DMS79 (cell line): ENCODE measurements at places on chromosomes 13 and 19.

DNA sequence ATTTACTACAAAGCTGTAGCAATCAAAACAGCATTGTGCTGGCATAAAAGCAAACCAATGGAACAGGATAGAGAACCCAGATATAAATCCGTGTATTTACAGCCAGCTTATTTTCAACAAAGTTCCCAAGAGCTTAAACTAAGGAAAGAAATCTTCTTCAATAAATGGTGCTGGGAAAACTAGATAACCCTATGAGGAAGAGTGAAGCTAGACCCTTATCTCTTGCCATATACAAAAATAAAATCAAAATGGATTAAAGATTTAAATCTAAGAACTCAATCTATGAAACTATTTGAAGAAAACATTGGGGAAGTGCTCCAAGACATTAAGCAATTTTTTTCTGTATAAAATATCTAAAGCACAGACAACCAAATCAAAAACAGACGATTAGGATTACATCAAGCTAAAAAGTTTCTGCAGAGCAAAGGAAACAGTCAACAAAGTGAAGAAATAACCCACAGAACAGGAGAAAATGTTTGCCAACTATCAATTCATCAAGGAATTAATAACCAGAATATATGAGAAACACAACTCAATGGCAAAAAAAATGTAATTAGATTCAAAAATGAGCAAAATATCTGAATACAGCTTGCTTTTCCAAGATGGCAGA, 480.7 kb downstream of the LMO7 start:
- DNase-seq, result no peak

- DNase-seq, result no peak
Observed at GRCh38 chr13:71609271-71609670, 257.7 kb downstream of the DACH1 start.

DNA sequence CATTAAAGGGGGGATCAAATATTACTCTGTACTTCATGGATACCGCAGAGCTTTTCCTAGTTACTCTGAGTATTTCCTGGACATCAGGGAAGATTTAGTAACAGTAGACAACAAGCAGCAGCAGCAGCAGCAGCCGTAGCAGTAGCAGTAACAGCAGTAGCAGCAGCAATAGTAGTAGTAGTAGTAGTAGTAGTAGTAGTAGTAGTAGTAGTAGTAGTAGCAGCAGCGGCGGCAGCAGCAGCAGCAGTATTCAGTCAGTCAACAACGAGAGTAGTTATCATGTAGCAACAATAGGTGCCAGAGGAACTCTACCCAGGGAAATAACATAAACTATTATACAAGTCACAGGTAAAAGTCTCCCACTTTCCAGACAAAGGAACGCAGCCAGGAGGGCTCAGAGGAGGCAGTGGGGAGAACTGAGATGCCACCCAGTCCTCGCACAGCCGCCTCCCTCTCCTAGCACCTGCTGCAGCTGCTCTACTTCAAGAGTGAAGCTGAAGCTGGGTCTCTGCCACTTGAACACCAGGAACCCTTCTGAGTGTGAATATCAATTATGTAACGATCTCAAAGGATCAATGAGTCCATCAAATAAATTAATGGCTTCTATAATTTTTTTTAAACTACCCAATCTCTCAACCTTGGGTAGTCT, 1.3 kb upstream of the DOCK9 start:
- DNase-seq, result peak; percentile 25

GRCh38 chr19:7552781-7553180, 17.3 kb downstream of the PNPLA6 start:
- DNase-seq, result no peak

- DNase-seq, result peak; percentile 89
Observed at GRCh38 chr13:91347202-91347995, at the start of gene MIR17HG. Gene MIR17HG (plus strand): TSS chr13:91347687.

DNA sequence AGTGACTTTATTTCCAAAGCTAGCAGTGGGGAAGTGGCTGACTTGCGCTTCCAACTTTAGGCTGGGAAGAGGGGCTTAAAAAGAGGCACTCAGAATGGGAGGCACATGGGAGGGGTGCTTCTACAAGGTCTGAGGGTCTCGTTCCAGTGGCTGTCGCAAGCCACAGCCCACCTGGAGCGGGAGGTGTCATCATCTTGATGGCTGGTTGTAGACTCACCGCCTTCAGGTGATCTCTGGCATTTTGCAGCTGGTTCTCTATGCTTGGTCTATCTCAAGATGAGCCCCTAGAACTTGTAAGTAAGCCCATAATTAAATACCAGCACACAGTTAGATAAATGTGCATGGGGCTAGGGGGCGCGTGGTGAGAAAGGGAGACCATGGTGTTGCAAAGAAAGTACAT, 9.2 kb downstream of the TEX29 start:
- DNase-seq, result no peak

DNA sequence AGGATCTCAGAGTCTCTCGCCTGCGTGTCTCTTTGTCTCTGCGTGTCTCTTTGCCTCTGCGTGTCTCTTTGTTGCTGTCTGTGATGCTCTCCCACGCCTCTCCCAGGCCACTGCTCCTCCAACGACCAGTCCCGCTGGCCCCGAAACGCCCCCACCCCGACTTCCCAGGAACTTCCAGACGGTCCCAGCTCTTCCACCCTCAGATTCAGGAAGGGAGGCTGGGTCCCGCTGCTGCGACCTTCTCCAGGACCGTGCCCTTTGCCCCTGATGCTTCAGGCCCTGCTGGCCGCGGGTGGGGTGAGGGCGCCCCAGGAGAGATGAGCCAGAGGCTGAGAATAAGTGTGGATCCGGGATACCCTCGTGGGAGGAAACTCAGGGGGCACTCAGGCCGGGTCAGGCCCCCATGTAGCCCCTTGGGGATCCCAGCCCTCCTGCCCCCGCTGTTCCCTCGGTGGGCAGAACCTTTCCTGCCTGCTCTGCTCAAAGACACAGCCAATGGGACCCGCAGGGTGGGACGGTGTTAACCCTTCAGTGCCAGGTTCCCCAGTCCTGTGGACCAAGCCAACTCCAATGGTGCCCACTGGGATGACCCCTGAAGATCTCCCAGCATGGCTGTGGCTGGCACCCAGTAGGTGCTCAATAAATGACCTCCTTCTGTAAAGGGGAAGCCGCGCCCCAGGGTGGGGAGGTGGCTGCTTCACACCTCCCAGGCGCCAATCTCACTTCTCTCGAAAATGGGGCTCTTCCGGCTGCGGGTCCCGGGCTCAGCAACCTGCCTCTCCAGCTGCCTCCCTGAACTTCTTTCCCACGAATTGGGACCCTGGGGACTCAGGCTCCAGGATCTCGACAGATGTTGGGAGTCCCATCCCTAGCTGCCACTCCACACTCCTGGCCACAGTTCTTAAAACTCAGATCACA, 1.5 kb upstream of the S1PR5 start:
- DNase-seq, result no peak

DNA sequence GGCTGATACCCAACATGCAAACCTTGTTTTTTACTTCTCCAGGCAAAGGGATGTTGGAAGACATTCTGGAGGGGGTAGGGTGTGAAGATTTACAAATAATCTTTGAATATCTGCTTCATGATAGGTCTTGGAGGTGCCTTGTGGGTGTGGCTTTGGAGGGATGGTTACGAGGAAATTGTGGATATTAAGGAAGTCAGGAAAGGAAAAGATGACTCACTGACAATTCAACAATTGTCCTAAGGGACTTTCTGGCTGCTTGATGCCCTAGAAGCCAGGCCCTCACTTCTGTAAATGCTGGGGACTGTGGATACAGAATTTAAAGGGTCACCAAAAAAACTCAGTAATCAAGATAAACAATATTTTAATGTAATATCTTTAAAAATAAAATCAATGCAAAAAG, 37.4 kb upstream of the ZNF527 start:
- no peak for DNase-seq
